ENCODE measurements at places on chromosomes 5 and 9.
A peak's percentile ranks its signal among the peaks of the same experiment; 100 is the strongest.

- DNase-seq, result no peak
Measured at GRCh38 chr5:38613992-38614836, 57.8 kb upstream of the LIFR start.

GRCh38 chr9:127706836-127707241 is at the start of gene CFAP157:
TSS of gene CFAP157 (plus strand) at chr9:127706988. CDS start at chr9:127707032, 44 bp downstream.
- peak; percentile 15 for DNase-seq

DNA sequence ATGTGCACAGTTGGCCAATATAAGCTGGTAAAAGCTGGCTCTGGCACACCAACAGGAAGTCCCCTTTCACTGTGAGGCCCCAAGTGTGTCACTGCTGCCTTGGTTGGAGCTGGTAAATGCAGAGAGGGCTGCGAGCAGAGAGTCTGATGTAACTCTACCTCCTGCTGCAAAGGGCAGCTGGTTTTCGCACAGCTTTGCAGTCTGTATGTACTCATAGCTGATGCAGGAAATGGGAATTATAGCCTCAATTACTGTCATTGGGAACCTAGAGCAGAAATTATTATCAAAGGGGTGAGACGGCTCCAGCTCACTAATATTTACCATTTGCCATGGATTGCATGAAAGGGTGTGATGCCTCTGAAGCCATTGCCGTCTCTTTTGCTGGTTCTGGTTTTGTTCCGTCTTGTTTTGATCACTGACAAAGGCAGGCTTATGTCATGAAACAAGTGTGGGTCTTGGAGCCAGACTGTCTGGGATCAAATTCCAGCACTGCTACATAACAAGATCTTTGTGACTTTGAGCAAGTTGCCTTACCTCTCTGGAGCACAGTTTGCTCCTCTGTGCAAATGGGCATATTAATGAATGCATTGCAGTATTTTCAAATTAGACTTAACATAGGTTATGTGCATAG is 124.3 kb upstream of the SLC25A48 start:
- DNase-seq, result no peak

GRCh38 chr5:73442231-73442811 is 6.3 kb downstream of the FOXD1 start:
- no peak for DNase-seq

- no peak for DNase-seq
Measured at GRCh38 chr9:133861692-133862091, 123.5 kb upstream of the SARDH start.

DNA sequence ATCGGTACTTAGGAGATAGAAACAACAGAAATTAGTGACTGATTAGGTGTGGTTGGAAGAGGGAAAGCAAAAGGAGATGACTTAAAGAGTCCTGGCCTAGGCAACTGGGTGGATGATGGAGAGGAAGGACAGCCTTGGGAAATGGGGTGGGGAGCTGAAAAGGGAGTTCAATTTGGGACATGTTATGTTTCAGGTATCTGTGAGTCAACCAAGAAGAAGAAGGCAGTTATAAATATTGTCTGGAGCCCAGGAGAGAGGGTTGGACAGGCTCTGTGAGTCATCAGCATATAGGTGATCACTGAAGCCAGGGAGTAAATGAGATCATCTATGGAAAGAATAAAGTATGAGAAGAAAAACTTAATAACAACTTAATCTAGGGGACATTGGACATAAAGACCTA is 357.7 kb downstream of the NPR3 start:
- DNase-seq, result no peak

DNA sequence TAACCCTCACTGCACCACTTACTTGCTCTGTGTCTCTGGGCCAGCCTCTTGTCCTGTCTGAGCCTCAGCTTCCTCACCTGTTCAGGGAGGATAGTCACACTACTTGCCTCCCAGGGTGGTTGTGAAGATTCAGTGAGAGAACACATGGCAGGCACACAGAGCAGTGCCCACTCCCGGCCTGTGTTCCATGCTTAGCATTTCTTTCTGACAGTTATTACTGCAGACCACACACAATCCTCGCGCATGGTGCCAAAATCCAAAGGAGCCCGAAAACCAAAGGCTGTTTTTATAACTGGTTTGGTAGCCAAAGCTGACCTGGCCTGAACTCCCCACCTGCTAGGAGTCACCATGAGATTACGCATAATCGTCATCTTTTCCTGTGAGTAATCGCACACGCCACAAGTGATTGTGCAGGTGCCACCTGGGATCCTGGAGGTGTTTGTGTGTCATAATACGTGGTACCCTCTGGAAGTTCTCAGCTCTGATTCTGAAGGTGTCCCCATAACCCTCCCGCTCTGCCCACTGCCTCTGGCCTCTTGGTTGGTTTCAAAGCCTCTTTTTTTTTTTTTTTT is 84.6 kb upstream of the FBXW11 start:
- no peak for DNase-seq

- no peak for DNase-seq
Measured at GRCh38 chr5:98111686-98112085, 661.8 kb upstream of the RGMB start.

- DNase-seq, result peak; percentile 10
Measured at GRCh38 chr5:171965745-171966144, 40.7 kb downstream of the FBXW11 start.

- peak; percentile 33 for DNase-seq
Measured at GRCh38 chr5:96957254-96958049, 21.6 kb downstream of the LNPEP start.

All from OCI-LY7 (cell line).